ENCODE measurements at places on chromosomes 3 and 15.

GRCh38 chr3:176971613-176972174 lies 225.6 kb downstream of the TBL1XR1 start:
- DNase-seq: no peak

DNA sequence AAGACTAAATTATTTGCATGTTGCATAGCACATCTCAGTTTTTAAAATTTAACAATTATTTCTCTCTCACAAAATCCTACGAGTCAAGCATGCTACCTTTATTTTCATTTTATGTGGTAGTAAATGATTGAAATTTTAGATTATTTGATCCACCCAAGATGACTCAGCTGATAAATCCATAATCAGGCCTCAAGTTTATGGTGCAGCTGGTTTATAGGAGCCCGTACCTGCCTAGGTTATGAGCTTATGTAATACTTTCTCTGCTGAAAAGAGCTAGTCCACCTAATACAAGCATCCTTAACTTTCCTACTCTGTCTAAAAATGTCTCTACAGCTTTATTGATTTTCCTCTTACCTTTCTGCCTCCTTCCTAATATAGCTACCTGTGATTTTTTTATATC lies 41.2 kb downstream of the SLC2A2 start:
- DNase-seq: no peak

- DNase-seq: no peak
These were observed 124.7 kb downstream of the NEDD4 start for GRCh38 chr15:55868707-55869106.

- DNase-seq: no peak
These were observed 72.0 kb downstream of the BTD start for GRCh38 chr3:15673536-15673935.

- no peak for DNase-seq
These were observed 70.3 kb upstream of the PRICKLE2 start for GRCh38 chr3:64295594-64295993.

DNA sequence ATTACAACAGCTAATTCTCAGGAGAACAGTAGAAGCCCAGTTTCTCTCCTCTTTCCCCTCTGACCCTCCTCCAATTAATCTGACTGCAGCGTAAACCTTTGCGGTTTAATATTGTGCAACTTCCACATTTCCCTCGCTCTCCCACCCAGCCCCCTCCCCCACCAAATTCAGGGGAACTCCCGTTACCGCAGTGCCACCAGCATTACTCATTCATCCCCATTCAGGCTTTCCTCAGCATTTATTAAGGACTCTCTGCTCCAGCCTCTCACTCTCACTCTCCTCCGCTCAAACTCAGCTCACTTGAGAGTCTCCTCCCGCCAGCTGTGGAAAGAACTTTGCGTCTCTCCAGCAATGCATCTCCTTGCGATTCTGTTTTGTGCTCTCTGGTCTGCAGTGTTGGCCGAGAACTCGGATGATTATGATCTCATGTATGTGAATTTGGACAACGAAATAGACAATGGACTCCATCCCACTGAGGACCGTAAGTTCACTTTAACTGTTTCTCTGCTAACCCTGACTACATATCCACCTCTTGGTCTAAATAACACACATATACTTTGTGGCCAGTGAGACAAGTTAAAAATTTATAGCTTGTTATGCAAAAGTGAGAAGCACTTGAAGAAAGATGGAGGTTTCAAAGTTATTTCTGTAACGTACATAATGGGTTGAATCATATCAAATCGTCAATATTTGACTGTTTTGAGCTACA lies at the start of gene PTX3:
PTX3 (plus strand) TSS at position 268 of the 709 bp plus-strand sequence; CDS start at position 352, 84 bp downstream.
- DNase-seq: no peak

DNA sequence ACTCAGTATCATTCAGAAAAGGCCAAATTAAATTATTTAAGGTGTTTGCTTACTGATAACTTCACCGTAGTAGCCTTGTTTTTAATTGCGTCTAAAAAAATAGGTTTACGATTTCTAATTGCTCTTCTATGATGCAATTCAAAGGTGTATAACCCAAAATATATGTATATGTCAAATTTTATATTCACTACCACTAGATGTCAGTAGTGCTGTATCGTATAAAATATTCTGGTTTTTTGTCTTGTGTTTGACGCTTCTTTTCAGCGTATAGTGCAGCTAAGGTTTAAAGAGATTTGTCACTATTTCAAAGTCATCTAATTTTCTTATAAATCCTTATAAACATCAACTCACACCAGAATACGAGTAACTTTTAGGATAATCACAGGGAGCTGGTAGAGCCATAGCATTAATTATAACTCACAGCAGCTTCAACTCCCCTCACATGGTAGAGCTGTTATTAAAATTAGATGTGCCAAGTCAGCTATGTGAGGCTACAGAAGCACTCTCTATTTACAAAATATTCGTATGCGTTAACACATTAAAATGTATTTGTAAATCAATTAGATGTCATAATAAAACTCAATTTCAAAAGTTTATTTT lies 3.5 kb downstream of the PFN2 start:
- no peak for DNase-seq
